Pons (tissue), 1 donor: ENCODE measurements at places on chromosomes 1 and 21.

DNA sequence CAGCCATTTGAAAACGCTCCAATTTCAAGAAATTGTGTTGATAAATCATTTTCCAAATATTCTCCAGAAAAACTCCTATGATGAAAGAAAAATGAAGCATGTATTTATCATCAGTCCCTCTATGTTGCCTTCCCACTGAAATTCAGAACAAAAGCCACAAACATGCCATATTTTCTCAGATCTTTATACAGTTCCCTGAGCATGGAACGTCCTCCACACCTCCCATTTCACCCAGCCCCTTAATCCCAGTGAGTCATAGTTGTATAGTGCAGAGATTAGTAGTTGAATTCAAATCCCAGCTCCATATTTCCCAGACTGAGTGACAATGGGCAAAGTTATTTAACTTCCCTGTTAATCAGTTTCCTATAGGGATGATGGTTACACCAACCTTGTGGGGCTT lies 20.6 kb upstream of the NPL start:
- no peak for DNase-seq

DNA sequence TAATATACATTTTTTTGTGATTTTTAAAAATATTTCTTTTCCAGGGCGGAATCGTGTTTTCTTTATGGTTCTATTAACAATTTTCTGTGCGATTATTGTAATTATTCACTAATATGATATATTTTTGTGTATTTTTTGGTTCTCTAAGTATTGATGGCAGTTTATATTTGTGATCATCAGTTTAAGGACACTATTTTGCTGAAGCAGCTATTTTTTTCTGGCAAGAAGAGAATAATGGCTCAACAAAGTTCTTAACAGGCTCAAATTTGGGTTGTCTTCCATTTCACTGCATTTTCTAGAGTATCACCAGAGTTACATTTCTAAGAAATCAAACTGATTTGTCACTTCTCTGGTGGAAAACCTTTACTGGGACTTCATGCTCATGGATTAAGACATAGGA lies 178.4 kb downstream of the HS2ST1 start:
- DNase-seq = no peak

DNA sequence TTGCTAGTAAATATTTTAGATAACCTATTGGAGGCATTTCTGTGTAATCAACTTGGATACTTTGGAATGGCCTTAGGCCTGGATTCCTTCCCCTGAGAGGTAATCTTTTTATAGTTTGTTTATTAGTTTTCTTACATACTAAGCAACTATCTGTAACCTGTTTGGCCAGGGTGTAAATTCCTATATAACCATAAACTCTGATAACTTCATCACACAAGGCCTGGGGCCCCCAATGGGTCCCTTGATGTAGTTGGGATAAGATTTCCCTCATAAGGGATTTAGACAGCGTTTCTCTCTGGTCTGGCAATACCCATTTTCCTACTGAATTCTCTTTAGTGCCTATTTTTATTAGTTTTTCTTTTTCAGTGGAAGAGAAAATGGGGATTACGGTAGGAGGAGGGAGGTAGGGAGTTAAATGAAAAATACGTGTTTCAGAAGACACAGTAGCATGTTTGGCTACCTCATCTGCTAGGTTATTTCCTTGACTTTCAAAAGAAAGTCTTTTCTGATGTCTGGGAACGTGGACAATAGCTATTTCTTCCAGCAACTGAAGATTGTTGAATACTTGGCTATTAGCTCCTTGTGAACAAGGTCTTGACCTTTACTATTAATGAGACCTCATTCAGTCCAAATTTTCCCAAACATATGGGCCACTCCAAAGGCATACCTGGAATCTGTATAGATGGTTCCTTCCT lies 7.4 kb upstream of the AADACL3 start:
- no peak for DNase-seq

GRCh38 chr1:71638081-71638766 lies 557.4 kb upstream of the ZRANB2 start:
- DNase-seq = no peak

- DNase-seq = no peak
Observed at GRCh38 chr1:85984636-85985035, 171.9 kb downstream of the COL24A1 start.

- no peak for DNase-seq
Observed at GRCh38 chr1:220484135-220484534, 43.8 kb upstream of the MARK1 start.

- no peak for DNase-seq
Observed at GRCh38 chr1:21579791-21580190, 70.6 kb downstream of the ALPL start.

GRCh38 chr1:38772953-38773352 lies 86.6 kb downstream of the RRAGC start:
- no peak for DNase-seq

GRCh38 chr1:17892225-17892624 lies 137.1 kb downstream of the ACTL8 start:
- no peak for DNase-seq

- DNase-seq = no peak
Observed at GRCh38 chr1:14926229-14926628, 227.3 kb upstream of the TMEM51 start.

DNA sequence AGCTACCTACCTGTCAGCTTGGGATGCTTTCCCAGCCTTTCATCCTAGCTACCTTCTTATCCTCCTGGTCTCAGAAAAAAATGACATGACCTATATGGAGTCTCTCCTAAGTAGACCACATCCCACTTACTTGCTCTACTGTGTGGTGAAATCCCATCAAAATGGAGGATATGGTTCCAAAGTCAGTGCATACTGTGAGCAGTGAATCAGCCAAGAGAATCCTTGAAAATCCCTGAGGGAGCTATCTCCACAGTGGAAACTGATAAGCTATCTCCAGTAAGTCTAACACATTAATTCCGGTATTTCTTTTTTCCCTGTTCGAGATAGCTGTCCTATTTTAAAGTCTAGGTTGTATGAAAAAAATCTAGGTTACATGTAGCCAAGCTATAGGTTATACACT lies 189.7 kb downstream of the FGGY start:
- DNase-seq = no peak

DNA sequence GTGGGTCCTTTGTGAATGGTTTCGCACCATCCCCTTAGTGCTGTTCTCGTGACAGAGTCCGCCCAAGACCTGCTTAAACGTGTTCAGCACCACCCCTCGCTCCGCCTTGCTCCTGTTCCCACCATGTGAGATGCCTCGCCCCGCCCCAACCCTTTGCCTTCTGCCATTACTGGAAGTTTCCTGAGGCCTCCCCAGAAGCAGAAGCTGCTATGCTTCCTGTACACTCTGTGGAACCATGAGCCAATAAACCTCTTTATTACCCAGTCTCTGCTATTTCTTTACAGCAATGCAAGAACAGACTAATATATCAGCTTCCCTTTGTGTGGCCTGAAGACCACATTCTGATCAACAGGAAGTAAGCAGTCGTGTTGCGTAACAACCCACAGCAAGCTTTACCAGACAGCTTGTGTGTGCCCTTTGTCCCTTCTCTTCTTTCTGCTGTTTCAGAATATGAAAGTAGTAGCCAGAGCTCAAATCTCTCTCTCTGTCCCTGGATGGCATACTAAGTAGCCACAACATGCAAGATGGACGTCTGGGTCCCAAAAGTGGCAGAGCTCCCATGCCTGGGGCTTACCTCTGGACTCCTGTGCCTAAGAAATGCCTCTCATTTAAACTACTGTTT lies 14.1 kb downstream of the HENMT1 start:
- peak; percentile 90 for DNase-seq

DNA sequence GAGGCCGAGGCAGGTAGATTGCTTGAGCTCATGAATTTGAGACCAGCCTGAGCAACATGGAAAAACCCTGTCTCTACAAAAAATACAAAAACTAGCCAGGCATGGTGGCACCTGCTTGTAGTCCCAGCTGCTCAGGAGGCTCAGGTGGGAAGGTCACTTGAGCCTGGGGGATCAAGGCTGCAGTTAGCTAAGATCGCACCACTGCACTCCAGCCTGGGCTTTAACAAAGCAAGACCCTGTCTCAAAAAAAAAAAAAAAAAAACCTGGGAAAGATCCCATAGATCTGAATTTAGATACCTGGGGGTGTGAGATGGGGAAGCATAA lies 32.9 kb downstream of the NIBAN1 start:
- no peak for DNase-seq

GRCh38 chr1:206080026-206080820 lies 27.2 kb downstream of the RHEX start:
- DNase-seq = no peak

GRCh38 chr1:223358826-223359225 lies 5.2 kb downstream of the SUSD4 start:
- DNase-seq = no peak

DNA sequence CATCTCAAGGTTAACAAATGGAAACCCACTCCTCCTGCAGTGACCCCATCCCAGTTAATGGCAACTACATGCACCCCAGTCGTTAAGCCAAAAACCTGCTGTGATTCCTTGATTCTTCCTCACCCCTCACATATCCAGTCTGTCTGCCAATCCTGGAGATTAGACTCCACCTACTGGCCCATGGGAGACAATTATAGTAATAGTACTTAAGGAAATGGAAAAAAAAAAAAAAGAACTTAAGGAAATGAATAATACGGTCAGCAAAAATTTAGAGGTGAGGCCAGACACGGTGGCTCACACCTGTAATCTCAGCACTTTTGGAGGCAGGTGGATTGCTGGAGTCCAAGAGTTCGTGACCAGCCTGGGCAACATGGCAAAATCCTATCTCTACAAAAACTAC lies 7.0 kb downstream of the NOL9 start:
- no peak for DNase-seq

DNA sequence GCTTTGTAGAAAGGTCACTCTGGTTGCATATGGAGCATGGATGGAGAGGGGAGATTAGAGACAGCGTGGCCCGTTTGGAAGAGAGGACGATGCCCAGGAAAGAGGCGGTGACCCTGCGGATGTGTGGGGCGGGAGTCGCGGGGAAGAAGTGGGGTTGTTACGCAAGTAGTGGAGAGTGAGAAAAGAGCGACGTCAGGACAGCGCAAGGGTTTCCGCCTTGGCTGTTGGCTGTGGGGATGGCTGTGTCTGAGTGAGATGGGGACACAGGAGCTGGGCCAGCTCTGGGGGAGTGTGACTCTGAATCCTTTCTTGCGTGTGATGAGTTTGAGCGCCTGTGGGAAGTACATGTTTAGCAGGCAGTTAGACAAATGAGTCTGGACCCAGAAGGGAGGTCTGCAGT lies 3.8 kb downstream of the B4GALT2 start:
- no peak for DNase-seq

GRCh38 chr1:245590726-245591125 lies 435.9 kb downstream of the KIF26B start:
- no peak for DNase-seq

- DNase-seq = no peak
Observed at GRCh38 chr21:41786509-41786987, 19.7 kb upstream of the RIPK4 start.

- DNase-seq = no peak
Observed at GRCh38 chr1:205989786-205990185, 13.4 kb downstream of the RAB7B start.

DNA sequence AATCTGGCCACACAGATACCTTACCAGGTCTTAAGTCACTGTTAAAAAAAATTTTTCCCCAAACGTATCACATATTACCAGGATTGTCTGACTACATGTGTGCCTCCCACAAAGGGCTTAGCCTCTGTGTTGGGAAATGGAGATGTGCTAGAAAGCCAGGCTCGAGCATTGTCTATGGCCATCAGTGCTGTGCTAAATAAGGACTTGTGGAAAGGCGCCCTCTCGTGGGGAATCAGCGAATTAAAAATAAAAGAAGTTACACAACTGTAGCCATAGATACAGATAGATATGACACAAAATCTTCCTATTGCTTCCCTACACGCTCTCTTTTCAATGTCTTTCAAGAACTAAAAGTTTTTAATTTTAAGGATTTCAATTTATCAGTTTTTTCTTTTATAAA lies 47.5 kb upstream of the CRNN start:
- DNase-seq = peak; percentile 65

DNA sequence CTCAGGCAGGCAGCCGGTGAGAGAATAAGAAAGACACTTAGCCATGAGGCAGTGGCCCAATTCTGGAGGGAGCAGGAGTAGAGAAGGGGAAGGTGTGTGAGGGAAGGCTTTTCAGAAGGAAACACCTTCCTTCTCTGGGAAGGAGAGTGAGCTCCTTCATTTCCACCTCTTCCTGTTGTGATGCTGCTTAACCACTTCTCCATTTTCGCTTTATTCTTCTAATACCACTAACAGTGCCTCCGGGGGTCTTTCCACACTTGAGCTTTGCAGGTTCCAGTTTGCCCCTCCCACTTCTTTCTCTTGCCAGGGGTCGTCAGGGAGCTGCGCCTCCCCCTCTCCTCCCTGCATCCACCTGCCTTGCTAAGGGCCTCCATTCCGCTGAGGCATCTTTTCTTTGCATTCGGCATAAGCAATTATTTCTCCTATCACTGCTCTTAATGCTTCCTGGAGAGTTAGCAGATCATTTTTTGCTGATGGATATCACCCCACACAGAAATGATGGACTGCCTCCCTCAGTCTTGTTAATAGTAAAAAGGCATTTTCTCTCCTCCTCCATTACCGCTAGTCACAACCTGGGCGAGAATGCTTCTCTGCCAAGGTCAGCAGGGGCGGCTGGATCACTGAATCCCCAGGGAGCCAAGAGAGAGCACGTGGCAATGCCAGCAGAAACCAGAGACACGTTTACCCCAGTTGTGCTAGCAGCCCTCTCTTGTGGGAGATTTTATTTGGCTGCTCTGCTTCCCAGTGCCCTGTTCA lies 74.8 kb downstream of the ELAVL4 start:
- DNase-seq = no peak

GRCh38 chr1:107662971-107663370 lies 302.0 kb downstream of the VAV3 start:
- DNase-seq = no peak
